ENCODE measurements at places on chromosomes 2 and 18.

DNA sequence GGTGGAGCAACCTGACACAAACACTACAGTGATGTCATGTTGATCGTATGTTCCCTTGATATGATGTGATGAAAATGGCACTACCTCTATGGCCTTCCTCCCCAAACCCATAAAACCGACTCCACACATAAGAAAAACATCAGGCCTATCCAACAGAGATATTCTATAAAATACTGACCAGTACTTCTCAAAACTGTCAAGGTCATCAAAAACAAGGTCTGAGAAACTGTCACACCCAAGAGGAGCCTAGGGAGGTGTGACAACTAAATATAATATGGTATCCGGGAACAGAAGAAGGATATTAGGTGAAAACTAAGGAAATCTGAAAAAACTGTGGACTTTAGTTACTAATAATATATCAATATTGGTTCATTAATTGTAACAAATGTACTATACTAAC, 85.9 kb upstream of the FZD5 start:
- no peak for DNase-seq

DNA sequence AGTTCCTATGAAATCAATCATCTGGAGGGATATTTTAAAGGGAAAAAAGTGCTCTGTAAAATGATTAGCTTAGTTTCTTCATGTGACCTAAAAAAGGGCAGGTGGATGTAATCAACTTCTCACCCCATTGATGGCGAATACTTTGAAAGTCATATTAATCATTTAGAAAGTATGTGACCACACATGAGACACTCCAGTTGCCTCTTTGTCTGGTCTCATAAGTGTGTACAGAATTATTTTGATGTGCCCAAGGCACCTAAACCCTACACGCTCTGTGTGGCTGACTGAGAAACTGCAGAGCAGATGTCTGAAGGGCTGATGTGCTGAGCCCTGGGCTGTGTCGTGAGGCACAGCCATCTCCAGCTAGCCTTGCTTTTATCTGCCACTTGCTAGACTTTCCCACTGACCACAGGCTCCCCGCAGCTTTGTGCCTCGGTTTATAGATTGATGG, 26.9 kb downstream of the SGPP2 start:
- DNase-seq, result no peak

DNA sequence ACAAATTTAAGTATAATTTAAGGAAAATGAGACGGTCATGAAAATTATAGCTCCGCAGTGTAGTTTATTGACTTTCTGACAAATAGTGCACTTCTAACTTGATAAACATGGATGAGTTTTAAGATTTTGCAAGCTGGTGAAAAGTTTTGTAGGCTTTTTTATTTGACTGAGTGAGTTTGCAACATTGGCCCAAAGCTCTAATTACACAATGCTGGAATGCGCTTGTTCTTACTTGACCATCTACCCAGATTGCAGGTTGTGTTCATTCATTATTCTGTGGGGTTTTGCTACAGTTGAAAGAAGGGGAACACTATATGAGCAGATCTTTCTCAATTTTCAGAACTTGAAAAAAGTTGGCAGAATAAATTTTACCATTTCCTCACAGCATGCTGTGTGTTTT, 13.5 kb downstream of the SPOPL start:
- no peak for DNase-seq

GRCh38 chr18:53682796-53683195, 541.7 kb downstream of the MBD2 start:
- DNase-seq, result no peak

DNA sequence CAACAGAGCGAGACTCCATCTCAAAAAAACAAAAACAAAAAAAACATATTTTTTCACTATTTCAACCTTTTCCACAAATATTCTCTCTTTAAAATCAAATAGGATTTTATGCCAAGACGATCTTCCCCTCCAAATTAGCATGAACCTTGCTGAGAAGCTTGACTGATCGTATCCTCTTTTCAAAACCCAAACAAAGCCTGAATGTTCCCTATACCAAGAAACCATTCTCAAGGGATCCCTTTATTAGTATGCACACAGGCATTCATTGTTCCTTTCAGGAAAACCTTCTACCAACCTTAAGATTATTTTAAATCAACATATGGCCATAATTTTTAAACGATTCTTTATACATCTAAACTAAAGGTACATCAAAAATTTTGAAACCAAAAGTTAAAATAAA, 6.3 kb downstream of the SPIRE1 start:
- DNase-seq, result no peak
